Activated CD4-positive, CD25-positive, alpha-beta regulatory T cell treated with anti-CD3 and anti-CD28 coated beads, Interleukin-2, amount 50 U/mL, for 24 hours (primary cell): ENCODE measurements at places on chromosomes 6 and 20.

- no peak for ATAC-seq
Measured at GRCh38 chr20:63315731-63316491, 22.9 kb downstream of the COL20A1 start.

DNA sequence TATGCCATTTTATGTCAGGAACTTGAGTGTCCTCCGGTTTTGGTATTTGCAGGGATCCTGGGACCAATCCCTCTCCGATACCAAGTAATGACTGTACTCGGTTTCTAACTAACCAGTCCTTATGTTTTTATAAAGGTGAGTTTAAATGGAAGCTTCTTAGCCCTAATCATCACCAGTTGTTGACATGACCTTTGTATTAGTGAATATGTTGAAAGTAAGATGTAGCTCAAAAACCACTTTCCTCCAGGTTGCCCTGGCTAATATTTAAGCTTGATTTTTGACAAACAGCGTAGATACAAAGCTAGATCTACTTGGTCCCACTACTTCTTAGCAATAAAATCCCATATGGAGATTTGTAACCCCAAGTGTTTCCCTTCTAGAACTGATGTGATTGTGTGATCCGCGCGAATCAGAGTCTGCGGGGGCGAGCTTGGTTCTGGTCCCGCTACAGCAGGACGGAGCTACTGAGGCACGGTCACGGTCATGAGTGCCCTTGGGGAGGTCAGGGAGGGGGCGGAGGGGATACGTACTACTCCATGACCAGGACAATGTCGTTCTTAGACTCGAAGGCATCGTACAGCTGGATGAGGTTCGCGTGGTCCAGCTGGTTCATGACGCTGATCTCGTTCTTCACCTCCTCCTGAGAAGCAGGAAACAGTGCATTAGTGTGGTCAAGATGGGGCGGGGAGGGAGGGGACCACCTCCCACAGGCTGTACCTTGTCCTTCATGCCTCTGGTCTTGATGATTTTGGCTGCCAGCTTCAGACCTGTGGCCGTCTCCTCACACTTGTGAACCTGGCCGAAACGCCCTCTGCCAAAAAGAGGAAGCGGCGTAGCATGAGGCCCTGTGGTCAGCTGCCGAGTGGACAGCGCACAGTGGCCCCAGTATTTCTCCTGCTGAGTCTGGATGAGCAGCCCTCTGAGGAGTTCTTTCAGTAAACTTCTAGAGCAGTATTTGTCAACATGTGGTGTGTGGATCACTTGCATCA is 65.7 kb downstream of the MYLK4 start:
- no peak for ATAC-seq

GRCh38 chr20:3901706-3902440 is 12.7 kb downstream of the PANK2 start:
- ATAC-seq: no peak

DNA sequence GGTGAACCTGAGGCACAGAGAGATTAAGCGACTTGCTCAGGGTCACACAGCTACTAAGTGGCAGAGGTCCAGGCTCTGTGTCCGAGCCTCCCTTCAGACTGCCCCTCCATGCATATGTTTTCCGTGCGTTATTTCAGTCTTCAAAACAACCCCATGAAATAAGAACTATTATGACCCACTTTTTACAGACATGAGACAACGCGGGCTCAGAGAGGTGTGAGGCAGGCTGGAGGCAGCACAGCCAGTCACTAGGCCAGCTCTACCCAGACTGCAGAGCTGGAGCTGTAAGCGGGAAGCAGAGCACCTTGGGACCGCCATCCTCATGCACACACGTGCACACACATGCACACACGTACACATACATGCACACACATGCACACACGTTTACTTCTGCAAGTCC is 62.3 kb downstream of the PSMG4 start:
- ATAC-seq: no peak

DNA sequence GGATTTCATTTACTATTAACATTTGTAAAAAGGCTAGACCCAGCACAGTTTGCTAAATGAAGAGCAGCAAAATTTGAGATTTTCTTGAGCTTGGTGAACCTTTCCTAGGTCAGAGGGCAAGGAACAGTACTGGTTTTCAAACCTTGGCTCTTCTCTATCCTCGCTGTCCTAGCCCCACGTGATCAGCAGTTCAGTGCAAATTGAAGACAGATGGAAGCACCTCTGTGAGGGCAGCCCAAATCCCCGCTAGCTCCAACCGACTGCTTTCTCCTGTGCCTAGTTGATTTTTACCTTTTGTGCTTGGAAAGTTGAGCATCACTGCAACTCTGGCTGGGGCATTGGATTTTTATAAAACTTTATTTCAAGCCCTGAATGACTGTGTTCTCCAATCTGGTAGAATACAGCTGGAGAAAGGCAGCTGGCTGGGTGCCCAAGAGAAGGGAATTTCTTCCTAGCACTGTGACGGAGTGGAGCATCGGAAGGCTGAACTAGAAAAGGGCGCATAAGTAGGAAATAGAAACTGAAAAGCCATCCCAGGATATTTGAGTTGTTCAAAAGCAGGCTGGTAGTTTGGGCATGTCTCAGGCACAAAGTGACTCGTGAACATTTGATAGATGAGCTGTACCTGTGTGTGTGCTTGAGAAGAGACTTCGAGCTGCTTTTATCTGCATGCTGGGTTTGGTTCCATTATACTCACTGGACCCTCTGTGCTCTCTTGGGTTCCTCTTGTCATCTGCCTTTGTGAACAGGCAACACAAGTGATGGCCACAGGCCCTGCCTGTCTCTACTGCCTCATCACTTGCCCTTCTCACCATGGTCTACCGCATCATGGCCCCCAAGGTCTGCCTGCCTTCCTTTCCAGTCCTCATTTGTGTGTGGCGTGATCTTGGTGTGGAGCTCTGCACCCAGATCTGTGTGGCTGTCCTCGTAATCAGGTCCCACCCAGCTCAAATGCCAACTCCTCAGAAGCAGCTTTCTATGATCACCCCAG is 2.3 kb downstream of the RNF114 start:
- no peak for ATAC-seq

- no peak for ATAC-seq
Measured at GRCh38 chr20:18187020-18187419, 49.4 kb downstream of the KAT14 start.

DNA sequence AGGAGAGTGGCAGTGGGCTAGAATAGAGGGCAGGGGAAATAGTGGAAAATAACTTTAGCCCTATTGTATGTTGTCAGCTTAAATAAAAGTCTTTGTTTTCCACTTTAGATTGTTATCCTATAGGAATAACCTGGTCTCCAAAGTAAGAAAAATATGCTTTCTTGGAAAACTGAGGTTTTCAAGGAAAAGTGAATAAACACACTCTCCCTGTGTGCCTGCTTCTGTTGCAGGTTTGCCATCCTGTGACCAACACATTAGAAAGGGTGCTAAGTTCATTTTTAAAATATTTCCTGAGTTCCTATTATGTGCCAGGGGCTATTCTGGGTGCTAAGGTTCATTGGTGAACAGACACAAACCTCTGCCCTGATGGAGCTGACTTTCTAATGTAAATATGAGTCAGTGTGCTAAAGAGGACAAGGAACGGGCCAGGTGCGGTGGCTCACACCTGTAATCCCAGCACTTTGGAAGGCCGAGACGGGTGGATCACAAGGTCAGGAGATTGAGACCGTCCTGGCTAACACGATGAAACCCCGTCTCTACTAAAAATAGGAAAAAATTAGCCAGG is 23.5 kb downstream of the BICRAL start:
- no peak for ATAC-seq

DNA sequence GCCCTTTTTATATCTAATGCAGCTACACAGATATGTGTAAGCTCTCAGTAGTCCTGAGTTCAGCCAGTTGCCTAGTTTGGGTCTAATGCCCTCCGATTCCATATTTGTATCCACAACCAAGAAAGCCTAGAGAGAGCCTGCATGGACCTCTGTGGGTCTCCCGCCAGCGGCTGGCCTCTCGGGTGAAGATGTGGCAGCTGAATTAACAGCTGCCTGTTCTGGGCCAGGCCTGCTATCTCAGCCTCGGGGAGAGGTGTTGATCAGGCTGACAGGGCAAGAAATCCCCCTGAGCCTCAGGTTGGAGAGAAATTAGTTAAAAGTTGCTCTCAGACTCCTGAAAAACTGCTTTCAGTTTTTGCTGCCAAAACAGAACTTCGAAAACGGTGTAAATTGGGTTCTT is 19.8 kb downstream of the PTK7 start:
- ATAC-seq: no peak

GRCh38 chr6:155116571-155116910 is 121.4 kb downstream of the TIAM2 start:
- no peak for ATAC-seq
